ENCODE measurements at places on chromosomes 3 and 15. TPM values are rescaled to one million over a fixed set of nuclear protein-coding genes. Genes with fewer than 3 reads are reported as not detected.

DNA sequence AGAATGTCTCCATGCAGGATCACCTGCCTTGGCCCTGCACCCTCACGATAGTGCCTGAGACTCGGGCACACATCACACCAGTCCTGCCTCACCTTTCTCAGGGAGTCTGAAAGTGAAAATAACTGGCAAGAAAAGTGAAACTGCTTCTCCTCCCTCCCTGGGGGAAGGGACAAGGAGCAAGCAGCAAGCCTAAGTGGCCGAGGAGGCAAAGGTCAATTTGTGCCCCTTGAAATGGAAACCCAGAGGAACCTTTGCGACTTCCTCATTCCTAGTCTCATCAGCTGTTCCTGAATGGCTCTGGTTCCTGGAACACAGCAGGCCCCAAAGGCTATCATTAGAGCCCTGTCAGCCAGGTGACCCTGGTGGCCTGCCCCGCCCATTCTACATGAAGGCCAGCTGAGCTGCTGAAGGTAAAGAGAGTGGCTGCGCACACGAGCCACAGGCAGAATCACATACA is 28.0 kb upstream of the SLCO2A1 start:
- DNase-seq: no peak

- DNase-seq: no peak
Observed at GRCh38 chr3:190614226-190615059, 100.6 kb downstream of the IL1RAP start.

DNA sequence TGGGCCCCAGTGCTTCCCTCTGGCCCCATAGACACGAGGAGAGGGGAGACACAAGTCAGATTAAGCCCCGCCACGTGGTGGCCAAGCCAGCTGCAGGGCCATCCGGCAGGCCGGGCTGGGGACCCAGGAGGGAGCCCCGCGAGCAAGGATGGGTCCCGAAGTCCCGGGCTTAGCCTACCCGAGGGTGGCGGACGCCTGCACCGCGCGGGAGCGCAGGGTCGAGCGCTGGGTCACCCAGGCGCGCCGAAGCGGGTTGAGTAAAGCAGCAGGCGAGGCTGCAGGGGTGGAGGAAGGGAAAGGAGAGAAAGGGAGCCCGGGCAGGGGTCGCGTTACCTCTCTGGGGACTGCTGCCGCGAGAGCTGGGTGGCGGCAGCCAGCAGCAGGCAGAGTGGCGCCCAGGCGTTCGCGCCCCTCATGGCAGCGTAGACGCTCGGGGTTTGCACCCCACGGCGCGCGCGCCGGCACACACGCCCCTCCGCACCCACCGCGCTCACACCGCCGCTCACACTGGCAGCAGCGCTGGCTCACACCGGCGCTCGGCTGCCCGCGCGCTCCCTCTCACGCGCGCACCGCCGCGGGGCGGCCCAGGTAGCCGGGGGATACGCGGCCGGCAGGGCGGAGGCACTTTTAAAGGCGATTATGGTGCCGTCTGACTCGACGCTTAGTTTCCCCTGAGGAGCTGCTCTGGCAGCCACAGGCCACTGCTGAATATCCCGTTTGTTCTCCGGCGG is at the start of gene PCOLCE2:
Gene PCOLCE2 (minus strand): TSS at position 603 of the 731 bp plus-strand sequence. CDS start 187 bp downstream, at position 416.
- DNase-seq: no peak

- DNase-seq: no peak
Observed at GRCh38 chr15:66008940-66009562, 139.8 kb downstream of the RAB11A start.

DNA sequence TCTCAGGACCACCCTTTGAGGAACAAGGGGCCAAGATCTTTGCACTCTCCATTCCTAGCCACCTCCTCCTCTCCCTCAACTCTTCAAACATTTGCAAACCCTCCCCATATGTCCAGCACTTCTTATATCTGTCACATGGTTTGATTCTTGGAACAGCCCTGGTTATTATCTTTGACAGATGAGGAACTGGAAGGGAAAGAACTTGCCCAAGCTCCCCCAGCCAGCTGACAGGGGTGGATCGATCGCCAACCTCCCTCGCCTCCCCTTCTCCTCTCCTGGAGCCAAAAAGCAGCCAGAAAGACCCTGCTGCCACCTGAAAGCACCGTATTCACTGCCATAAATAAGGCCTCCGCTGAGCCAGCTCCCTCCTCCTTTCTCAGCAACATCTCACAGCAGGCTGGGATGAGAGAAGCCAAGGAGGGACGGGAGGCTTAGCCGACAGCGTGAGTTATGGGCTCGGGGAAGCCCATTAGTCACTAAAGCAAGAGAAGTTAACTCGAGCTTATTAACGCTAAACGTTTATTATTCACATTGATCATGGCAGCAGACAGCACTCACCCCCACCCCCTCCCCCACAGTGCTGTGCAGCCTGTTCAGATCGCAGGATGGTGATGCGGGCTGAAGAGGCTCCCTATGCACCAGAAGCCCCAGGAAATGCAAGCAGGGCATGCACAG is 22.2 kb upstream of the FGD5 start:
- no peak for DNase-seq

DNA sequence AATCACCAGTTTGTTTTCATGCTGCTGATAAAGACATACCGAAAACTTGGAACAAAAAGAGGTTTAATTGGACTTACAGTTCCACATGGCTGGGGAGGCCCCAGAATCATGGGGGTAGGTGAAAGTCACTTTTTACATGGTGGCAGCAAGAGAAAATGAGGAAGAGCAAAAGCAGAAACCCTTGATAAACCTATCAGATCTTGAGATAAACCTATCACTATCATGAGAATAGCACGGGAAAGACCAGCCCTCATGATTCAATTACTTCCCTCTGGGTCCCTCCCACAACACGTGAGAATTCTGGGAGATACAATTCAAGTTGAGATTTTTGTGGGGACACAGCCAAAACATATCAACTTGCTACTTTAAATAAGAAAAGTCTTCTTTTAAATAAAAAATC is 28.9 kb downstream of the CD200R1L start:
- DNase-seq: no peak

DNA sequence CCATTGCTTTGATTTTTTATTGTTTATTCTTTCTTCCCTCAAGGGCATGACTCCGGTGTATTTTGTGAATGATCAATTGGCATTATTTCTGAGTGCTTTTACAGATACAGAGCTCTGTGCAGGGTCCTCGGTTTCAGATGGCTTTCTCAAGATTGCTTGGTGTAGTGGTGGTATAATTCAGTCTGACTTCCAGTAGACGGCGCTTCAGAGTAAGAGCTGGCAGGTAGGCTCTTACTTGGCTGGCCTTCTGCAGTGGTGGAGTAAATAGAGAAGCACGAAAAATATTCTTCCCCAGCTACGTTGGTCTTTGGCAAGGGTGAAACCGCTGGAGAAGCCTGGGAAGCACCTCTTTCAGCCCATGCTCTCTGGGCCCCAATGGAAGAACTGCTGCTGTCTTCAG is 723.0 kb upstream of the BCHE start:
- DNase-seq: no peak

DNA sequence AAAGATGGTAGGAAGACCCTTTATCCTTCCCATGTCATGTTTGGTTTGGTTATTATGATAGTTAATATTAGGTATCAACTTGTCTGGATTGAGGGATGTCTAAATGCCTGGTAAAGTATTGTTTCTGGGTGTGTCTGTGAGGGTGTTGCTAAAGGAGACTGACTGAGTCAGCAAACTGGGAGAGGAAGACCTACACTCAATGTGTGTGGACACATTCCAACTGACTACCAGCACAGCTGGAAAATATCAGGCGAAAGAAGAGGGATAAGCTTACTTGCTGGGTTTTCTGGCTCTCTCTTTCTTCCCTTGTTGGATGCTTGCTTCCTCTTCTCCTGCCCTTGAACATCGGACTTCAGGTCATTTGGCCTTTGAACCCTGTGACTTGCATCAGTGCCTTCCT is 1227.6 kb upstream of the EPHA6 start:
- no peak for DNase-seq

GRCh38 chr3:159448902-159449301 is 539.7 kb upstream of the IL12A start:
- no peak for DNase-seq

DNA sequence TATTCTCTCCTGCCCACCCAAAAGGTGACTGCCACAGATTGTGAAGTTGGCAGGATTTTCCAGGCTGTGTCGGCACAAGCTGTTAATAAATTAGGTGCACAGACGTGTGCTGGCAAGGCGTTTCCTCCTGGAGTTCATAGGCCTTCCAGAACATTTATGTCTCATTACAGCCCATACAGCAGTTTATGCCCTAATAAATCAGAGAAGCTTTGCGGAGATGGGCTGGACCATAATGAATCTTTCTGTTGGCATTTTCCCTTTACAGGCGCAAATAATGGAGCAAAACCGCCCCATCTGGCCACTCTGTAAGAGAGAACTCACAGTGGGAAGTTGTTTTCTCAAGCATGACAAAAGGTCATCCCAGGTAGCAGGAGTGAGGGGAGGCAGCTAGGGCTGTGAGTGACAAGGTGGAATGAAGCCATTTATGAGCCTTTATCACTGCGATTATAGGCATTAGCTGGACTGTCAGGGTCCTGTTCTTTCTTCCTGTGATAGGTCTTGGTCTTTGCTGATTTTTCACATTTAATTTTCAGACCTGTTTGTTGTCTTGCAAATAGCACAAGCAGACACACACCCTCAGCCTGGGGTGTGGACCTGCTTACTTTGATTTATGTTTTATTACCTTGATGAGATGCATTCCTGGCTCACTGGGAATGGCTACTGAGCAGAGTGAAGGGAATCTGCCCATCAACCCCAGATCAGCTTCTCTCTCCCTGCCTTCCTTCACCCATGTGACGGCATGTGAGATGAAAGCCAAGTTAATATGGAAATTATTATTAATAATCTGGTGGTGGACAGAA is 257.5 kb downstream of the LRTM1 start:
- no peak for DNase-seq

GRCh38 chr15:43104426-43104825 is 1.4 kb downstream of the UBR1 start:
- no peak for DNase-seq

- DNase-seq: peak; percentile 29
Observed at GRCh38 chr15:81163961-81164800, 30.1 kb downstream of the CFAP161 start.

DNA sequence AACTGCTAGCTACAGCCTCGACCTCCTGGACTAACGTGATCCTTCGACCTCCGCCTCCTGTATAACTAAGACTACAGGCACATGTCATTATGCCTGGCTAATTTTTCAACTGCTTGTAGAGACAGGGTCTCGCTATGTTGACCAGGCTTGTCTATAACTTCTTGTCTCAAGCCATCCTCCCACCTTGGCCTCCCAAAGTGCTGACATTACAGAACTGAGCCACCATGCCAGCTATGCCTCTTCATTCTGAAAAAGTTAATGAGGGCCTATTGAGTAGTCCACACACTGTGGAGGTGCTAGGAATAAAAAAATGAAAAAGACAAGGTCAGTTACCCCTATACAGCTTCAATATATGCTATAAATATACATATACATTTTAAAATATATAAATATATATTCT is 18.3 kb upstream of the EPHA6 start:
- no peak for DNase-seq

DNA sequence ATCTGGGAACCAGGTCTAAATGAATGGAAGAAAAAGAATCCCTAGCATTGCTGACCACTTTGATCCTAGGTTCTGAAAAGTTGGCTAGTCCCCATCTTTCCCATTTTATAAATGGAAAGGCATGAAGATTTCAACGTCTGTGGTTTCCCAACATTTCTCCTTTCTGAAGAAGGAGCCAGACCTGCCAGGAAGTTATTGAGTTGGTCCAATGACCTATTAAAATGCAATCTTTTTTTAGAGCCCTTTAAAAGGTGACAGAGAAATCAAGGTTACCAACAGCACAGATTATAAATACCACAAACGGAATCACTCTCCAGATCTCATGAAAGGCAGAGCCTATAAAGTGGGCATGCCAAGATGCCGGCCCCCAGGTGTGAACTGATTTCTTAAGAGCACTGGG is 505.6 kb upstream of the THBS1 start:
- no peak for DNase-seq

- DNase-seq: no peak
Observed at GRCh38 chr3:40445880-40446279, 11.3 kb upstream of the RPL14 start.

DNA sequence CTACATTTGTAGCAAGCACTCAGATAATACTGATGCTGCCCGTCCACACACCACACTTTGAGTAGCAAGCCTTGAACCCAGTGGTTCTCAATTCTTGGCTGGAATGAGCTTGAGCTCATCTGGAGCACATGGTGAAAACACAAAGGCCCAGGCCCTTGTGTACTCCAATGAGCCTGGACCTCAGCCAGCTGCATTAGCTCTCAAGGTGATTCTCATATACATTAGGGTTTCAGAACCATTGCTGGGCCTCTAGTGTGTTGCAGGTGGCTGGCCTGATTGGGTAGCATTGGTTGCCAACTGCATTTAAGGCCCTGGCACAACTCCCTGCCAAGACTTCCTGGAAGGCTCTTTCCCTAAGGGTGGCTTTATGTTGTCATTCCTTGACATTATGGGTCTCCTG is 23.4 kb upstream of the ZFAND6 start:
- DNase-seq: no peak

DNA sequence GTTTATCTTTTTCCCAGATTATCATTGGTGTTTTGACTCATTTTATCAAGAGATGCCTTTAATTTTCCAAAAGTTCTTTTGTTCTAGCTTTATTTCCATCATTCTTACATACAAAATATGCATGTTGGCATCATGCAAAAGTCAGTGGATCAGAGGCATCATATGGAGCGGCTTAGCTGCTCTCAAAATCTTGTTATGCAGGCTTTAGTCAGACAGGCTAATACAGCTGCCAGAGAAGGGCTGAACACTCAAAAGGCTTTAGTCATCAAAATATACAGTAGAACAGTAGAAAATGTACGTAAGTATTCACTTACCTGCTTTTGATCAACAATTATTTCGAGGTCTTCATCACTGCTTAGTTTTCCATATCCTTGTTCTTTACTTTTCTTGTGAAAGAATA is 65.5 kb downstream of the PEX5L start:
- DNase-seq: no peak

GRCh38 chr3:124206225-124207055 is 214.5 kb upstream of the ROPN1 start:
- no peak for DNase-seq

DNA sequence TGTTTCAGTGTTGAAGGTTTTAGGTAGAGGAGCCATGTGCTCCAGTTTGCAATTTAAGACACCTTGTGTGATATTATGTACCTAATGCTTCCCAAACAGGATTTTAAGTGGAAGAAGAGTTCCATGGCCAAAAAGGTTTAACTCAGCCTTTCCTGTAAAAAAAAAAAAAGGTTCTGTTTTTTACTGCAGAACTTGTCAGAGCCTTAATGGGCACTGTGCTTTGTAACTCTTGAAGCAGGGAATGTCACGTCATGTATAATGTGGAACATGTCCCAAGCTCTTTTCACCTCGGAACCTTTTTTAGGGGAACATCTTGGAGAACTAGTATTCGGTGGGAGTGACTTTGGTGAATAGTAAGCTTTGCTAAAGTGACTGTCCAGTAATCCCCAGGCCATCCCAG is 31.6 kb downstream of the PSMD6 start:
- DNase-seq: no peak

The TMPRSS7 gene
- not detected for total RNA-seq

The CDHR4 gene
- total RNA-seq: not detected

The LSMEM2 gene
- 2.7 TPM for total RNA-seq

The PCOLCE2 gene
- 2.4 TPM for total RNA-seq

The CPNE9 gene
- 0.39 TPM for total RNA-seq

The NOX5 gene
- total RNA-seq: 0.39 TPM

The SCAANT1 gene
- total RNA-seq: not detected

The NEK11 gene
- 14.9 TPM for total RNA-seq

The GPR15 gene
- total RNA-seq: not detected

The NUTM1 gene
- not detected for total RNA-seq

The ACVR2B gene
- 9.0 TPM for total RNA-seq

The LTK gene
- total RNA-seq: 0.69 TPM

The PLAAT1 gene
- total RNA-seq: 2.4 TPM
